ENCODE measurements at places on chromosomes 2 and 18.

GRCh38 chr2:94956797-94957391 is 68.6 kb upstream of the MAL start:
- peak; percentile 58 for DNase-seq

DNA sequence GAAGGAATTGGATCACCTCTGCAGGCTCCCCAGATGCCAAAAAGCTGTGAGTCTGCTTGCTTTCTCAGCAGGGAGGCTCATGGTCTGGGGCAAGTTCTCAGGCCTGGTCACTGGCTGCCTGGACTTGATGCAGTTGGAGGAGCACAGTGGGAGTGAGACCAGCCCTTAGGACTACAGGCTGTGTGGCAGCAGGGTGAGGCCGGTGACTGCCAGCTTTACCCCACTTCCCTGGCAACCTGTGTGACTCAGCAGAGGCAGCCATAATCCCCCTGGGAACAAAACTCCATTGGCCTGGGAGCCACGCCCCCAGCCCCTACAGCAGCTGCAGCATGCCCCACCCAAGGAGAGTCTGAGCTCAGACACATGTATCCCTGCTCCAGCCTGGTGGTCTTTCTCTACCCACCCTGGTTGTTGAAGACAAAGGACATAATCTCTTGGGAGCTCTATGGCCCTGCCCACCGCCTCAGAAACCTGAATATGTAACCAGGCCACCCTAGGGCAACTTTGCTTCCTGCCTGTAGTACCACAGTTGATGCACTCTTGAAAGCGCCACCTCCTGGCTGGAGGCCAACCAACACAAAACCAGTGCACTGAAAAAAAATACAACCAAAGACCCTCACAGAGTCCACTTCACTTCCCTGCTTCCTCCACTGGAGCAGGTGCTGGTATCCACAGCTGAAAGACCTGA is 106.8 kb upstream of the SPATS2L start:
- no peak for DNase-seq

GRCh38 chr18:31658670-31659575 is 25.5 kb downstream of the B4GALT6 start:
- no peak for DNase-seq

DNA sequence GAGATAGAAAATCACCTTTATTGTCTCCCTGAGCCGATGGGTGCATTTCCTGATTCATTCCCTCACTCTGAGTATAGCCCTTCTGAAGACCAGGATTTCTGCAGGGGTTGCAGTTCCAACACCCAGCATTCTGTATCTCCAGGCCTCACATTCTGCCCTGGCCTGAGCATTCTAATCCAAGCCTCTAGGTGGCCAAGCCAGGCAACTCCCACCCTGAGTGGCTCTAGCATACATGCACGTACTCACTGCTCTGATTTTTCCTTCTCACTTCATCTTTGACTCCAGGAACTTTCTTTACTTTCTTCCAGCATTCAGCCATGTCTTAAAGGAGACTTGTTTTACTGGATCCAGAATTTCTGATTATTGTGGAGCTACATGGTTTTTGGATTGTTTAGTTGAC is 100.7 kb upstream of the STK39 start:
- DNase-seq, result peak; percentile 51

GRCh38 chr2:26754972-26755670 is 9.0 kb upstream of the SLC35F6 start:
- no peak for DNase-seq

DNA sequence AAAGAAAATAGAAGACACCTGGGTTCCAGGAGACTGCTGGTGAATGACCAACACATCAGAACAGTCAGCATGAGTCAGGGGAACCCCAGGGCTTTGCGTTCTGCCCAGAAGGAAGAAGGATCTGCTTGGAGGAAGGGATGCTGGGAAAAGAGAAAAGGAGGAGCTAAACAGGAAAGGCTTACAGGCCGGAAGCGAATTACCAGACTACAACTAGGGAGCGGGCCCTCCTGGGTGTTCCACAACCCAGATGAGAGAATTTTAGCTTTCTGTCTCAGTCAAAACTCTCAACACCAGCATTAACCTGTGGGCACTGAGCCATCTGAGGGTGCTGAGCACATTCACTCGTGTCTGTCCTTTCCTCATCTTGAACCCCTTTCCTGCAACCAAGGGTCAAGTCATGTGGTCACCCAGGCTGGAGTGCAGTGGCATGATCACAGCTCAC is 19.2 kb downstream of the CDC42EP3 start:
- peak; percentile 70 for DNase-seq

DNA sequence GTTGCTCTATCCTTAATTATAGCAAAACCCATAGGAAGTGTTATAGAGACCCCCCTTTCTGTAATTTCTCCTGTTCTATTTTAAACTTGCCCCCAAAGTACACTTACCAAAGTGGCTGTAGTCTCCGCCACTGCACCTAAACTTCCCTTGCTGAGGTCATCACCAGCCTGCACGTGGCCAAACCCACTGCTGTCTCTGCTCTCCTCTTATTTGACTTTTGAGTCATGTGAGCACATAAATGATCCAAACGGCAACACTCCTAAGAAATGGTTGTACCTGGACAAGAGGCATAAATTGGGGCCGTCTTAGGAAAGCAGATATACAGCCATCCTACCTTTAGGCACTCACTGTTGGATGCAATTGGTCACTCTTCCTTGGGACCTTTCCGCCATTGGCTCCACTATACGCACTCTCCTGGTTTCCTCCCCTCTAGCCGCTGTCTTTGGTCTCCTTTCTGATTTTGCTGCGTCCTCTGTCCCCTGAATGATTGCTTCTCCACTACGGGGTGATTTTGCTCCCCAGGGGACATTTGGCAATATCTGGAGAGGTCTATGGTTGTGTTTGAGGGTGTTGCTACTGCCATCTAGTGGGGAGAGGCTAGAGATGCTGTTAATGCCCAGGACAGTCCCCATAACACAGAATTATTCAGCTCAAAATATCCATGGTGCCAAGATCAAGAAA is 19.2 kb upstream of the IL36G start:
- DNase-seq, result peak; percentile 40

DNA sequence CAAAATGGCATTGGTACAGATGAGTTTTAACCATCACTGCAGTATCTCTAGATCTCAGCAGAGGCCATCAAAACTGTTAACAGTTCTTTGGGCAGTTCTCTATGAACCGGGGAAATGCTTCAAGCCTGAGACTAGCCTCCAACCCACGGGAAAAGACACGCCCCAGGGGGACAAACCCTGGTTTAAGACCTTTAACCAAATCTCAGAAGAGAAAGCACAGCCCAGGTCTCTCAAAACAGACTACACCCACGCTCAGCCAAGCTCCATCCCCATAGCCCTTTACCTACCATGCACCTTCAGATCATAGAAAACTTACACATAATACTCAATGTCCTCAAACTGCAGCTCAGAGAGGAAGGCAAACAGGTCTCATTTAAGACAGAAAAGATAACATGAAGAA is 78.3 kb downstream of the TMEM163 start:
- no peak for DNase-seq

Data from RPMI8226 (cell line).